ENCODE measurements at places on chromosomes 5 and 9.

- no peak for DNase-seq
Observed at GRCh38 chr9:107999890-108000289, 510.3 kb upstream of the KLF4 start.

- no peak for DNase-seq
Observed at GRCh38 chr9:129326061-129327005, 148.3 kb upstream of the IER5L start.

- no peak for DNase-seq
Observed at GRCh38 chr9:109556061-109556460, 58.0 kb upstream of the PTPN3 start.

GRCh38 chr5:56060276-56061110 is 65.7 kb upstream of the IL6ST start:
- no peak for DNase-seq

DNA sequence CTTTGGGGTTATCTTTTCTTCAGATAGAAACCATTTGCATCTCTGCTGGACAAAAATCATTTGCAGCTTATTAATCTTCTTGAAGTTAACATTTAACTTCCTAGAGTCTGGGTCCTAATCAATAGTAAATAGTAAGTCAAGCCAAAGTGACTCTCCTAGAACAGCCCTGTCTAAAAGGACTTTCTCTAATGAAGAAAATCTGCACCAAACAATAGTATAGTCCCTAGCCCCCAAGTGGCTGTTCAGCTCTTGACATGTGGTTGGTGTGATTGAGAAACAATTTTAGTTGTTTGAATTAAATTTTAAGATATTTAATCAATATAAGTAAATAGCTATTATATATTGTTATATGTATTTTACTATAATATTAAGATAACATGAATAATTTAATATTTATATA is 64.6 kb upstream of the SHB start:
- DNase-seq: no peak

DNA sequence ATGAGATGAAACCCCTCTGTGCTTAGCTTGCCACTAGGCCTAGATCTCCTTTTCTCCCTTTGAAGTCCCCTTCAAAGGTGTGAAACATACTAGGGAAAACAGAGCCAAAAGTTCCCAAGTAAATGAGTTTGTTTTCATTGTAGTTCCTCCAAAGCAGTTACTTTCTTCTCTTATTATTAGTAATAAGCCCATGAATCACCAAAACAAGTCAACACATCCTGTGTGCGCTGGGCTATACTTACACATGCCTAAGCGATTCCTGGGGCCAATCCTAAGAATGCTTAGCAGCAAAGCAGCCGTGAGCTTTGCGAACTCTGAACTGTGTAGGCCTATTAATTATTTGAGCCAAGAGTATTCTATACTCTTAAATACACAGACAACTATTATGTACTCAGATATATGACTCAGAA is 7.6 kb downstream of the ENC1 start:
- no peak for DNase-seq

GRCh38 chr5:141889282-141889871 is 11.2 kb upstream of the PCDH1 start:
- no peak for DNase-seq

- DNase-seq: no peak
Observed at GRCh38 chr9:88373045-88373444, 15.2 kb upstream of the SPIN1 start.

Data from mesothelial cell of epicardium (in vitro differentiated cells).